Activated CD4-positive, alpha-beta T cell treated with anti-CD3 and anti-CD28 coated beads for 4 hours (primary cell): ENCODE measurements at places on chromosomes 6 and 20.

- no peak for DNase-seq
Measured at GRCh38 chr6:51303338-51303737, 484.7 kb downstream of the TFAP2B start.

GRCh38 chr20:42494290-42494689, 695.4 kb downstream of the PTPRT start:
- DNase-seq = no peak

GRCh38 chr6:40695114-40695513, 108.0 kb upstream of the LRFN2 start:
- no peak for DNase-seq

GRCh38 chr20:54557806-54558590, 82.6 kb downstream of the DOK5 start:
- no peak for DNase-seq

GRCh38 chr6:144653885-144654505, 368.9 kb downstream of the UTRN start:
- DNase-seq = no peak

- DNase-seq = no peak
Measured at GRCh38 chr20:12053353-12053752, 135.7 kb downstream of the BTBD3 start.

DNA sequence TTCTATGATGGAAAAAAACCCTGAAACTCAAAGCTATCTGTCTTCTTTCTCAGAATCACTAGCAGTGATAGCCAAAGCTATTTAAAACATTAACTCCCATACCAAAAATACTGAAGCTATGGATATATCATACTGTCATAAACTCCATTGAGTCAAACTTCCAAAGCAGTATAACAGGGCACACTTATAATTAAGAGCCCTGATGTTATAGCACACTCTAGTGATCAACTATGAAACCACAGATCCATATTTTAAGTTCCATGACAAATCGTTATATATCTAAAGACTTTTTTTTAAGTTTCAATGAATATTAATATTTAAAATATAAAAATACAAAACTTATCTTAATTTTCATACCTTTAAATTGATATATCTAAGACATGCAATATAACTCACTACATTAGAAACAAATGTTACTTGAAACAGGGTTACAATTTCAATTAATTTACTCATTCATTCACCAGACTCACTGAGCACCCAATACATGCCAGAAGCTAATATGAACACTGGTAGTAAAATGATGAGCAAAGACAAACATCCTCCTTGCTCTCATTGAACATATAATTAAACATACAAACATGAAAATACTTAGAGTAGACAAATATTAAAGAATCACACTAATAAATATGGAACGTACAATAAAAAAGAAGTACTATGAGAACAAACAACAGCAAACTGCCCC, 69.3 kb downstream of the IBTK start:
- DNase-seq = no peak

DNA sequence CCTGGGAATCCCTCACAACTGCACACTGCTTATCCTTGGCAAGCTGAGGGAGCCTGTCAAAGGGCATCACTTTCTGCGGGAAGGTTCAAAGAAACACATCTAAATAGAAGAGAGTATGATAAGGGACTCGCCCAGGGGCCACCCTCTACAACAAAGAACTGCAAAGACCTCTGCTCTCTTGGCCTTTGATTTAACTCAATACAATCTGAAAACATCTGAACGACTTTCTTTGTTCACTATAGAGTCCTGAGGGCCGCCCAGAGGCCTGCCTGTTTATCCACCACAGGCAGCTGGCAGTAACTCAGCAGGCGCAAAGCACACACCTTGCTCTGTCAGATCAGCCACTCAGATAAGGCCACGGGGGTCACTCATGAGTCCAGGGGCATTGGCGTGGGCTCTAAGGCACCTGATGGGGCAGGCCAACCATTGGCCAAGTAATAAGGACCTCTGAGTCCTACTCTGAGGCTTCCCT, 139.3 kb downstream of the UNC5CL start:
- DNase-seq = no peak

DNA sequence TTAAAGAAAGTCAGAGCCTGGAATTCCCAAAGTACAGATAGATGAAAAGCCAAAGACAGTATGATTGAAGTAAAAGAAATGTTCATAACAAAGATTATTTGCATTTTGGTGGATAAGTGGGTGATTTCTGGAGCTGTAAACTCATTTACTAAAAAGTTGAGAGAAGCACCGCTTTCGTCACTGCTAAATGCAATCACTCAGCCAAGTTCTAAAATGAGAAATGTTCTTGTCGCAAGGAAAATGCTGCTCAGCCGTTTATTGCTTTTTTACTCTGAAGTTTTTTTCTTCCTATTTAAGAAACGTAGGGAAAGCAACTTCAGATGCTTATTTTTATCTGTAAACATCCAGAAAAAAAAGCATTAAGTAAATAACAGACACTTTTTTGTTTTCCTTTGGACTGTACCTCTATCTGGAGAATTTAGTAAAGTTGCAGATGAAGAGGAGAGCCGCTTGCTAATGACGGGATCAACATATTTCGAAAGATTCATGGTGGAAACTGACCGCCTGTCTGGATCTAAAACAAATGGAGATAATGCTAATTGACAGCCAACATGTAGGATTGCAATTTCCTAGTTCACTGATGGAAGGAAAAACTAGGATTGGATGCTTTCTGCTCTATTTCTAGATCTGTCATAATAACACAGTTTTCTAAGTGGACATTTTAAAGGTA, 93.8 kb upstream of the BCLAF1 start:
- DNase-seq = no peak

DNA sequence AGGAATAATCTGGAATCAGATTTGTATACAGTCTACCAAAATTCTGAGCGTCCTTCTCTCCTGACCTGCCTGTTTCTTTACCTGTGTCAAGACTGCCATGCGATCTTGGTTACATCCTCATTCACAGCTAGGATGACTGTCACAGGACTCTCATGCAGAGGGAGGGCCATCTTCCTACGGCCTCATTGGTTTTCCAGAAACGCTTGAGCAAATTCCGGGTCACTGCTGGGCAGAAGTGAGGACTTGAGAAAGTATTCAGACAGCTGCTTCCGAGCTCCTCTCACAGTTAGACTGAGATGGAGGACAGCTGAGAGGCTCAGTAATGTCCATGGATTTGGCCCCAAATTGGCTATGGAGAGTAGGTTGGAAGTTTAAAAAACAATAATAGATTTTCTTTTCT, 94.2 kb downstream of the TFAP2C start:
- DNase-seq = no peak

- DNase-seq = no peak
Measured at GRCh38 chr6:82957868-82958245, 107.8 kb downstream of the UBE3D start.

DNA sequence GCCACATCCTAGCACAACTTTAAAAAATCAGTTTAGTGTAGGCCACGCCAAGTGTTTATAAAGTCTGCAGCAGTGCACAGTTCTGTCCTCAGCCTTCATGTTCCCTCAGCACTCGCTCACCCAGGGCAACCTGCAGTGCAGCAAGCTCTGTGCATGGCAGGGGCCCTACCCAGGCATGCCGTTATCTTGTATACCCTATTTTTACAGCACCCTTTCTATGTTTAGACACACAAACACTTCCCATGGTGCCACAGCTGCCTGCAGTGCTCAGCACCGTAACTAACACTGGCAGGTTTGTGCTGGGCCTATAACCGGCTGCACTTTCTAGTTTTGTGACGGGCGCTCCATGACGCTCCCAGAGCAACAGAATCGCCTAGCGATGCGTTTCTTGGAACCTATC, 43.8 kb downstream of the ZBTB46 start:
- DNase-seq = no peak

DNA sequence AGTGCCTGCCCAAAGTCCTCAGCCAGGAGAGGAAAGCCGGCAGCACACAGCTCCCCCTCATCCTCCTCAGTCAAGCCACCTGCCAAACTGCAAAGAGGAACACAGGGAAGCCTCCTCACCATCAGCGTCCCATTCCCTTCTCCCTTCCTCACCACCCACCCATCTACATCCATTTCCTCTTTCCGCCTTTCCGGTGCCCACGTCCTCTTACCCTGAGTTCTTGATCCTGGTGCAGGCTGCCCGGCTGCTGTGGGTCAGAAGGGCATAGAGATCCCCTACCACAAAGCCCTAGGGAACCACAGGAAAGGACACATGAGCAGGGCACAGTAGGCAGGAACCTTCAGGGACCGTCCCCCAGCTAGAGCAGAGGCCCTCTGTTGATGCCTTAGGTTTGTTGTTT, 6.0 kb downstream of the GNMT start:
- DNase-seq = no peak

DNA sequence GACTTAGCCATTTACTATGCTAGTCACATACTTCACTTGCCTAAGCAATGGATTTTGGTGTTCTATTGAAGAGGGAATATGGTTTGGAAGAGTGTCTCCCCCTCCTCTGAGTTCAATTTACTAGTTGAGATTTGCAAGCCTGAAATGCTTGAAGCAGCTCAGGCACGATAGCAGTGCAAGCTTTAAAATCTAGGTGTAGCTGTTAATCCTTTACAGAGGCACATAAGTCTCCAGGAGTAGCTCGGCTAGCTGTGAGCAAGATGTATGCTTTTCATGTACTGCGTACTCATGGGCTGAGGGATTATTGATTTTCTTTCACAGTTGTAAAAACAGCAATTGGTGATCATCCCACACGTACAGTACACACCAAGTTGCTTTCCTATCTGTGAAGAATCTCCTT, 726 bp downstream of the FLRT3 start:
- DNase-seq = no peak

DNA sequence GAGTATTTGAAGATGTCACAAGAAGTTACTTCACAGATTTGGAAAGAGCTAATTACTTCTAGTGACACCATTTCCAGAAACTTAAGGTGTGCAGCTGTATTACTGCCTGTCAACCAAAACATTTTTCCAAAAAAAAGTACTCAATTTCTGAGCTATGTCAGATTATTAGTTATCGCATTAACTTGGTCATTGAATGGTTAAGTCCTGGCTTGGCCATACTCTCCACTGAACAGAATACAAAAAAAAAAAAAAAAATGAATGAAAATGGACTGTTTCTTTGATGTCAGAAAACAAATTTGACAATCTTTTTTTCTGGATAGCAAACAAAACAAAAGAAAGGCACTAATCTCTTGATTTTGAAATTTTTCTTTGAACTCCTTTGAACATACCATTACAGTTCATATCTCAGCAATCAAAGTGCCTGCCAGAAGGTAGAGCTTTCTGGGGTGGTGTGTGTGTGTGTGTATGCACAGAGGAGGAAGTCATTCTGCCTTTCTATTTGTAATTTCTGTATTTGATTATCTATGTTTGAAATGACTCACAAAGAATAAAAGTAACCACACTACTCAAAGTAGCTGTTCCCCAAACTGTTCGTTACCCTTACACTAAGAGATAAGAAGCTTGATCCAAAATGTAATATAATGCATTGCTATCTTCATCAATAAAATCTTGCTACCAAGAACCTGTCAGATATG, 210.8 kb upstream of the FUT9 start:
- DNase-seq = no peak

DNA sequence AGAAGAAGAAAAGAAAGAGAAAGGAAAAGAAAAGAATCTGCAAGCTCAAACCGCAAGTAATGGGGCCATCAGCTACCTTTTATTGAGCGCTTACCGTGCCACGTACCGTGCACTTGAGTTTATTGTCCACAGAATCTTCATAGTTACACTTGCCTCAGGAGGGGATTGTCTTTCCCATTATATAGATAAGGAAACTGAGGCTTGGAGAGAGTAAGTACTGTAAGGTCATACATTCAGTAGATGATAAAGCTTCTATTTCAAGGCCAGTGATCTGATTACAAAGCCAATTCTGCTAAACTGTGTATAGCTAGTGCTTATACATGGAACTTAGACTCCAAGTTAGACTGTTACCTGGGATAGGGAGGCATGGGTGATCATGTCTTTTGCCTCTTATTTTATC, 110.4 kb upstream of the IYD start:
- no peak for DNase-seq

- no peak for DNase-seq
Measured at GRCh38 chr20:17673084-17673483, 9.0 kb downstream of the RRBP1 start.

DNA sequence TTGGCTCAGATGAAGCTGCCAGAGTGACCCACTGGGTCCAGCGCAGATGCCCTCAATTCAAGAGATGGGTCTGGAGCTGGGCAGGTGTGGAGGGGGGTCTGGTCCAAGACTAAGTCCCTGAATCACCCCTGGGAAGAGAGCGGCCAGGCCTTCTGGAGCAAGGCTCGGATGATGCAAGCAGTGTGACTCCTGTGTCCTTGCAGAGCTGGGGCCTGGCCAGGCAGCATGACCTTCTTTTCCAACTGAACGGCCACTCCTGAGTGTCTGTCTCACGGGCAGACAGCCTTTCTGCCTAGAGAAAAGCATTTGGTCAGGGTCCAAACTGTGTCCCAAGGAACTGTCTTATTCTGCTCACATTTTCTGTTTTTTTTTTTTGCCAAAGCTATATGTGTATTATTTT, 42.6 kb upstream of the FNDC1 start:
- no peak for DNase-seq

GRCh38 chr6:137641474-137642077, 147.4 kb upstream of the OLIG3 start:
- DNase-seq = peak; percentile 68

DNA sequence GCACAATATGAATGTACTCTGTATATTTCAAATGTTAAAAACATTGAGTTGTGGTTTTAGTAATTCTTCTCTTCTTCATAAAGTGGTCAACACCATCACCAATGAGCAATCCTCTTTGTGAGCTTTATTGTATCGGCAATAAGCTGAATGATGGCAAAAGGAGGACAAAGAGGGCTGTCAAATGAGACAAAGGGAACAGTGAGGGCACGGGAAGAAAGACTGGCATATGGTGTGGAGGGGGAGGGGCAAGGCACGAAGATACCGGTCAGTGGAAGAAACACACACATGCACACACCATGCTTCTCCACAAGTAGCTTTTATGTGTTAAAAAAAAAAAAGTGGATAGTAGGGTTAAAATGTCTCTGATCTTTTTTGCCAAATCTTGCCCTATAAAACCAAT, 506.8 kb upstream of the CITED2 start:
- no peak for DNase-seq

DNA sequence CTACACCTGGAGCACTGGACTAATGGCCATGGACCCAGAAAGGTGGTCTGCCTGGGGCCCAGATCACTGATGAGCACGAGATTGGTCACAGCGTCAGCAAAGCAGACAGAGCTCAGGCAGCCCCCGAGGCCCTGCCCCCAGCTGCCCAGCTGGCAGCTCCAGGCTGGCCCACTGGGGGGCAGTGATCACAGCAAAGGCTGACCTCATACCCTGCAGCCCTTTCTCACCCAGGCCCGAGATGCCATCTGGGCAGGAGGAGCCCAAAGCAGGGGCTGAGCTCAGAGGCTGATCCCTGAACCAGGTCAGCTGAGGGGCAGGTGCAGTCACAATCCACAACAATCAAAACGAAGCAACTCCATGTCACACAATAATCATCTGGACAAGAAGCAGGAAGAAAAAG, 4.1 kb downstream of the MAP1LC3A start:
- no peak for DNase-seq

- no peak for DNase-seq
Measured at GRCh38 chr6:123777563-123777962, 26.1 kb upstream of the NKAIN2 start.

DNA sequence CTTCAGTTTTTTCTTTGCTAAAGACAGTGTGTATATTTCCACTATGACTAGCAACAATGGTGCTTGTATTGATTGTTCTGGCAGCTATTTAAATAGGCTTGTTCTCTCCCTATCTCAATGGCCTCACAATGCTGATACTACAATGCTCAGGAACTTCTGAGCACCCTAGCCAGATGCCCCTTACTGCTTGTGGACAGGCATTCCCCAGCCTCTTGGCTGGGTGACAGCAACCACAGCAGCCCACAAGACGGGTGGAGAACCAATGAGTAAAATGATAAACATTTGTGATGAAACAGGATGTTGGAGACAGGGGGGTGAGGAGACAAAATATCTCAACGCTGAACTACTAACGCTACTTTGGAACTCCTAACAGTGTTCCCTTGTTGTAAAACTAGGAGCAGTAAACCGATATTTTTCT, 42.3 kb downstream of the HIVEP2 start:
- peak; percentile 54 for DNase-seq
